ENCODE measurements at places on chromosomes 3 and 15.
A peak's percentile ranks its signal among the peaks of the same experiment; 100 is the strongest.

DNA sequence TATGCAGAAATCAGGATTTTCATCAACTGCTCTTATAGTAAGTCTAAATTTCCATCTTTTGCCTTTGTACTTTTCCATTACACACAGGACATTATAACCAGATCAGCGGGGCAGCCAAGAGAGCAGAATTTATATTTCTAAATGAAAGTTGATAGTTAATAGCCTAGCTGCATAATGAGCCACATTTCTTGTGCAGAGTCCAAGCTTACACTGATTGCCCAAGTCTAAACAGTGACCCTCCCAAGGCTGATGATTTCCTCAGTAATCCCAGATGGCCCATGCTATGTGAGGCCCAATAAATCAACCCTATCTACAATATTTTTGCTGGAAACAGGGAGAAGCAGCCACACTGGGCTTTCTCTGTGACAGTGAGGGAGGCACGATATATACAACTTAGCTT lies 475.8 kb upstream of the KCNMB2 start:
- DNase-seq, result no peak

- DNase-seq, result no peak
Observed at GRCh38 chr3:11826628-11827265, 19.9 kb downstream of the TAMM41 start.

DNA sequence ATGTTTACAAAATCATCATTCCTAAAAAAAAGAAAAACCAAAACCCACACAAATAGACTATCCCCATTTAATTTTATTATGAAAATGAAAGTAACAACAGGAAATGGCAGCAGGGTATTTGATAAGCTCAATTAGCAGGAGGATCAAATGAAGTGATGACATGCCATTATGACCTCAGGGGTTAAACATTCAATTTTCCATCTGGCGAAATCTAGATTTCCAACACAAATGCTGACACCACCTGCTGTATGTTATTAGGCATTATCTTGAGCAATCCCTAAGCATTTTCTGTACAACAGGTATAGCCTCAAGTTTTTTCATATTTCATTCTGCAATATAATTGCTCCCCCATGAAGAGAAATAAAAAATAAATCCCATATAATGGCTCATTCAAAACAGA lies 57.1 kb downstream of the SHQ1 start:
- no peak for DNase-seq

- no peak for DNase-seq
Observed at GRCh38 chr15:48406266-48406891, 75.2 kb downstream of the DUT start.

- DNase-seq, result peak; percentile 19
Observed at GRCh38 chr15:100131321-100132224, 210.2 kb downstream of the ADAMTS17 start.

DNA sequence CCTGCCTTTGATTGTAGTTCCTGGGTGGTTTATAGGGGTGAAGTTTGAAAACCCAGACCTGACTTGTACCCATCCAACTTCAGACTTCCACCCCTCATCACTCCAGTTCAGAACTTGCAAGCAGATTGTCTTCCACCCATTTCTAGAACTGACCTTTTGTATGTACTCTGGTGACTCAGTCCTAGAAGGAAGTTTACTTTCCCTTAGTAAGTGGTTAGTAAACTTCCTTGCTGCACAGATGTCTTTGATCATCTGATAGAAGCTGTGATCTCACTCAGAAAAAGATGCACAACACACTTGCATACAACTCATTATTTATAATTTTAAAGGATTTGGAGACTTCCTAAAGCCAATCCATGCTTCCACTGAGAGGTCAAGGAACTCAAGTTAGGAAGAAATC lies 368.0 kb downstream of the MFSD1 start:
- no peak for DNase-seq

- no peak for DNase-seq
Observed at GRCh38 chr3:36695769-36696137, 68.6 kb downstream of the DCLK3 start.

- no peak for DNase-seq
Observed at GRCh38 chr15:63530235-63530634, 25.8 kb downstream of the USP3 start.

- DNase-seq, result no peak
Observed at GRCh38 chr15:47293466-47294162, 423.7 kb upstream of the SEMA6D start.

GRCh38 chr15:86446253-86446640 lies 366.6 kb downstream of the AGBL1 start:
- no peak for DNase-seq

GRCh38 chr3:143004823-143005222 lies 3.5 kb downstream of the U2SURP start:
- DNase-seq, result no peak

DNA sequence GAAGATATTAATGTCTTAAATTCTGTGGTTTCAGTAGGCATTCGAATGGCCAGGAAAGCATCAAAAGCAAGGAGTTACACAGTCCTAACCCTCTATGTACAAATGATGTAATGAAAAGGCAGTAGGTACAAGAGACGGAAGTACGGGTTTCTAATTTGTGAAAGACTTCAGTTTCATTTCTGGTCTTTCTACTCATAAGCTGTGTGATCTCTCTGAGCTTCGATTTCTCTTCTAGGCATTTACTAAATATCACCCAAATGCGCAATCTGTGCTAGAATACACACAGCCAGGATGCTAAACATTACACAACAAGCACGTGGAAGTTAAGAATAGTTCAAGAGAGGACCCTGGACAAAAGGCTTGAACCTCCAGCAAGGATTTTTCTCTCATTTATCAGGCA lies 17.9 kb upstream of the STIMATE start:
- DNase-seq, result no peak

DNA sequence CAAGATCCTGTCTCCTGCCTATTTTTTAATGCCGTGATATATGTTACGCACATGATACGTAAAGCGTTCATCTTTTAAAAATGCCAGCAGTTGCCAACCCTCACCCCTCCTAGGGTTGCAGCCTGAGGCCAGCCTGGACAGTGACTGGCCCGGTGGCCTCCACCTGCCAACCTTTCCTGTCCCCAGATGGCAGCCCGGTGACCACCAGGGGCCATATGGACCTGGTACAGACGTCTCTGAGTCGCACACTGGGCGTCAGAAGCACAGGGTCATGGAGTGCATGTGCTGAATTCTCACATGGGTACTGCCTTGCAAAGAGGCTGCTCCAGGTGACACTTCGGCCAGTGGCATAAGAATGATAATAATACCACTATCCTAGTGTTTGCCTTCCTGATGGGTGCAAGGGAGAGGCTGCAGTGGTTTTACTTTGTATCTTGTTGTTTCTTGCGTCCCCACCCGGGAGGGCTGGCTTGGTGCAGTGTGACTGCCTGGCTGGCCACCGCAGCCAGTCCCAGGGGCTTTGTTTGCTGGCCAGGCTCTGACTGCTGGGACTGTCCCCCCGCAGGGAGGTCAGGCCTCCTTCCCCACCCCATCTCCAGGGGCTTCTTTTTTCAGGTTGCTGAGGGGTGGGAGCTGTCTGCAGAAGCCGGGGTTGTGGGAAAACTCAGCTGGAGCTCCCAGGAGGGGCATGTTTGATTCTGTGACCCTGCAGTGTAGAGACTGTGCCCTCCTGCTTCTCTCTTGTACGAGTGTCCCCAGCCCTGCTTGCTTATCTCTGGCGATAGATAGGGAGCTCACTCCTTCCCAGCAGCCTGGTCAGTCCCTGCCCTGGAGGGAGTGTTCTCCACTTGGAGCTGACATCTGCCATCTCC lies 16.9 kb downstream of the FBLN2 start:
- no peak for DNase-seq

- DNase-seq, result no peak
Observed at GRCh38 chr3:24100696-24101402, 155.8 kb downstream of the NR1D2 start.

DNA sequence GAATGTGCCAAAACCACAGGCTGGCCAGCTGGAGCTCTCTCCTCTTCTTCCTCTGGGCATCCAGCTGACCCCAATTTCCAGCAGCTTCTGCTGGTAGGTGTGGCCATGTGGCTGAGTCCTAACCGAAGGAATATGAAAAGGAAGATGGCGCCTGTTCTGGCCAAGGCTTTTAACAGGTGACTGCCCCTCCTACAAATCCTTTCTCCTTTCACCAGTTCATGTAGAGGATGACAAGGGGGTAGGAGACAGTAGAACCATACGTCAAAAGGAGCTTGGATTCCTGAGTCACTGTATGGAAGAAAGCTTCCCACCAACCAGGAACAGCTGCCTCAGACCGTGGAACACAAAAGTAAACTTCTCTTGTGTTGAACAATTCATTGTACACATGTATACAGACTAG lies 316.7 kb upstream of the IGF1R start:
- DNase-seq, result no peak

DNA sequence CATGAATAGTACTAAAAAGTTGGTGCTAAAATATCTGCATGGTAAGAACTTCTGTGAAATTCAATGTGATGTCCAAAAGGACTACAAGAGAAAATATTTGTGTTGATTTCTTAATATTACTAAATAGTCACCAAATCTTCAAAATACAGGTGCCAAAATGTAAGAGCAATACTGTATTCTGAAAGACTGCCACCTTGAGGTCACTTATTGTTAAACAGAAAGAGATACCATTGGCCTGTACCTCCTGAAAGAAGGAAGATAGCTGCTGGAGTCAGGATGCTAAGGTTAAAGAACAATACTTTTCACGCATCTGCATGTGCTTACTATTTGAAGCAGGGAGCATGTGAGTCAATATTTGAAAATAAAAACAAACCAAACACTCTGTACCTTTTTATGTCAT lies 72.0 kb upstream of the LSAMP start:
- DNase-seq, result no peak

DNA sequence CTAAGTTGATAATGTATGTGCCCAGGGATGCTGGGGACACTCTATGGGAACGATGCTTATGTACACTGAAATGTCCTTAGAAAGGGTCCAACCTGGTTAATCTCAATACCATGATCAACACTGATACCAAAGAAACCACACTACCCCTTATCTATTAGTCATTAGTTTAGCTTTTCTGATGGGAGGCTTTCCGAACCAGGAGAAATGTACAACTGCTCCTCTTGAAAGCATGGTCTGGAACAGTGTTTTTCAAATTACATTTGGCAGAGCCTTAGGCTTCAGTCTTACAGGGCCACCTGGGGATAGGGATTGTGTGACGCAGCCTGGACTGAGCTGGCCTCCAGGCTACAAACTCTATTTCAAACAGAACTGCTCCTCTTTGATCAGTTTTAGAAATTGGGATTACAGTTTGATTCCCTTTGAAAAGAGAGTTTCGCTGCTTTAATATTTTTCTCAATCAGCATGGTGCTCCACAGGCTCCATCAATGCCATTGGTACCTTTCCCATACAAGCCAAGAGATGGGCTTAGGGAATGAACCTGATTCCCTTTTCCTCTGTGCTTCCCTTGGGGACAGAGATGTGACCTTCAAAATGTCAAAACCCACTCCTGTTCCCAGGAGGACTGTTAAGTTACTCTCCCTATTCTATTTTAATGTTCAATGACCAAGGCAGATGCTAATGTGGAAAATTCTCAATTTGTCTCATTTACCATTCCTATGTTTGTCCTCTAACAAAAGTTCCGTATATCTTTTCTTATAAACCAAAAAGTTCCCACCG lies 296.0 kb upstream of the ADAMTS9 start:
- DNase-seq, result no peak

DNA sequence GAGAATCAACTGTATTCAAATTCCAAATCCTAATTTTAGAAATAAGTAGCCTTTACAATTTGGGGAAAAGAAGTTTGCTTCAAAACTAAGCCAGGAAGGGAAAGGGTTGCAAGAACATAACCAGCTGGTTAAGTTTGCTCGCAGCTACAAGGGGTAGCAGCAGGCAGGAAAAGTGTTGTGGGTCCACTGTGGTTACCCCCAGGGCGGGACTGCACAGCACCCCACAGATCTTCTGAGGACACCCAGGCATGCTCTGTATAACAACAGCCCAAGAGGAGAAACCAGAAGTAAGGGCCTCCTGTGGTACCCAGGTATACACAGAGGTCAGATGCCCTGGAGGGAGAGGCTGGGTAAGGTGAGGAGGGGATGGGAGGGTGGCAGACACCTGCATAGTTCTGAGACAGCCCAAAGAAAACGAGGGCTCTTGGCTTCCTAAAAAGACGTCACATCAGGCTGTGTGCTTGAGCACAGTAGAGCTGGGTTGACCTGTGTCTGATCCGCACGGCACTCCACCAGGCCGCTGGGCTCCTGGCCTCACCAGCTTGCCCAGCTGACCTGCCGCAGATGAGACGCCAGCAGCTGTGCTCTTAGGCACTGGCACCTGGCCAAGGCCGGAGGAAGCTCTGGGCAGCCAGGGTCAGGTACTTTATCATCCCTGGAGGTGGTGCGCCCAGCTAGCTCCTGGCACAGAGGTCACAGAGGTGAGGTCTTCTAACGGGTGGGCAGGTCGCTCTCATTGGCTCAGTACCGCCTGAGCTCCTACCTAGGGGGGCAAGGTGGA lies 81.8 kb upstream of the SNRPA1 start:
- DNase-seq, result no peak

DNA sequence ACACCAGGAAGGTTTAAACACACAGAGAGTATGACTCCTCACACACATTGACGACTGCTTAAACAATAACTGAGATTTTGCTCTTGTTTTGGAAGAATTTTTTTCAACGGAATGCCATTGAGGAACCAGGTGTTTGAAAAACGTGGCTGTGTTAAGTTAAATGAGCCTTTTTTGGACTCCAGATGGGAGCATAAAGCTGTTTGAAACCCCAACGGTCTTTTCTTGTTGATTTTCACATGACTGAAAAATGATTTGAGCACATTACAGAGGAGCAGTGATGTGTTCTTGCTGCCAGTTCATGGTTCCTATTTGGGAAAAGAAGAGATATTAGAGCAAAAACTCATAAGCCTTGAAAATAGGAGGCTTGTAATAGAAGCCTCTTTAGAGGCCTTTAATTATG lies 97.8 kb upstream of the SELENOK start:
- DNase-seq, result no peak

DNA sequence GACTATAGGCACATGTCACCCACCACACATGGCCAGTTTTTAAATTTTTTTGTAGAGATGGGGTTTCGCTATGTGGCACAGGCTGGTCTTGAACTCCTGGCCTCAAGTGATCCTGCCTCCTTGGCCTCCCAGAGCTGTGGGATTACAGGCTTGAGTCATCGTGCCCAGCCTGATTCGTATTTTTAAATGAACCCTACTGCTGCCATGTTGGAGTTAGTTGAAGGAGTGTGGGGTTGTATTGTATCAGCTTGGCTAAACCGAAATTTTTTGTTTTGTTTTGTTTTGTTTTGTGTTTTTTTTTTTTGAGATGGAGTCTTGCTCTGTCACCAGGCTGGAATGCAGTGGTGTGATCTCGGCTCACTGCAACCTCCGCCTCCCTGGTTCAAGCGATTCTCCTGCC lies 11.8 kb upstream of the ZNF770 start:
- no peak for DNase-seq

DNA sequence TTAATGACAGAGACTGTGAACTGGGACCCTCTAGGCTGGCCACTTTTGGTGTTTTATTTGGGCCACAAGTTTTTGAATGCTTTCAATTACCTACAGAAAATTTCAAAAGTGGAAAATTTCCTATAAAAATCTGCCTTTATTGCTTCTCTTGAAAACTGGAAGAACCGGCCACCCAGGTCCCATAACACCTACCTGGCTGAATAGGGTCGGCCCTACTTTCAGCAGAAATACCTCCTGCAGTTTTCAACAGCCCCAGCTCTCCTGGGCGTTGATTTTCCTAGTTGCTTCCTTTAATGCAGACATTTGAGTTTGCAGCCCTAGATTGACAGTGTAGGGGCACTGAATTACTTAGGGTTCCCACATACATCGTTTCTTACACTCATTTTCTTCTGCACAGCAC lies 719 bp upstream of the SRPRB start:
- no peak for DNase-seq

GRCh38 chr15:82624008-82624407 lies 23.2 kb downstream of the CPEB1 start:
- DNase-seq, result no peak

Data from common myeloid progenitor, CD34-positive (primary cell).